ENCODE measurements at places on chromosomes 11 and 22. TPM values are rescaled to one million over a fixed set of nuclear protein-coding genes. Genes with fewer than 3 reads are reported as not detected.
A peak's percentile ranks its signal among the peaks of the same experiment; 100 is the strongest.

DNA sequence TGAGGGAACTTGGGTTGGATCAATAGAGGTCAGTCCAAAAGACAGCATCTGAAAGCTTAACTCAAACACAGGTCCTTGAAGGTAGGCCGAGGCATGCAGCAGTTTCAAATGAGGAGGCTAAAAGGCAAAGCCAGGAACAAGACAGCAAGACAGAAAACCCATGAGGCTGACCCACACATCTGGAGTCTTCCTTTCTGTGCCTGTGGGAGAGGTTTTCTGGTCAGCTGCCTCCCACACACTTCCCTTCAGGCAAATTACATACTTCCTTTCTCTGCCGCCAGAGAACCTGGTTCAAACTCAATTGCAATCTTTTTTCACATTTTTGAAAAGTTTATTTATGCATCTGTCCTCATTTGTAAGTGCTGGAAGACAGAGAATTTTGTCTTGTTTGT lies 29.8 kb upstream of the CRTAM start:
- H3K27ac ChIP-seq, result no peak overlapping the region
- no peaks in the 10 kb centered on the region for H3K36me3 ChIP-seq
- peaks cover 9% of the 10 kb centered on the region for H3K27me3 ChIP-seq
- H3K4me1 ChIP-seq, result no peaks in the 10 kb centered on the region
- no peak for DNase-seq

Gene OR4X1
- not detected for total RNA-seq

GRCh38 chr11:13292970-13293369 lies 15.4 kb downstream of the BMAL1 start:
- no peaks in the 10 kb centered on the region for H3K36me3 ChIP-seq
- no peak overlapping the region for H3K4me3 ChIP-seq
- no peaks in the 10 kb centered on the region for H3K4me1 ChIP-seq
- no peak for DNase-seq

DNA sequence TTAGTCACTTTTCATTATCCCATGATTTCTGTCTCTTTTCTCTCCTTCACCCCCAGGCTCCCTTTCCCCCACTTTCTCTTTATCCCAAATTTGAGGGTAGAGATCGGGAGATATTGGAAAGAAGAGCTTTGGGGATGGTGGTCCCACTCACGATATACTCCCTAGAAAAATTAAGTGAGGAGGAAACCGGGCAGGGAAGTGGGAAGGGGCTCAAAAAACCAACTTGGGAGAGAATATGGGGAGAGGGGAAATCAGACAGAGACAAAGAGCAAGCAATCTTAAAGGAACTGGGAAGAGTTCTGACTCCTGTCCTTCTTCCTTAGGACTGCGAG lies 941 bp upstream of the DCHS1 start:
- H3K4me3 ChIP-seq, result no peak overlapping the region
- DNase-seq, result no peak
- peaks cover 9% of the 10 kb centered on the region for H3K4me1 ChIP-seq
- H3K27ac ChIP-seq, result no peak overlapping the region
- H3K27me3 ChIP-seq, result no peaks in the 10 kb centered on the region
- no peaks in the 10 kb centered on the region for H3K36me3 ChIP-seq

Gene HINFP
- 23.5 TPM for total RNA-seq

Gene PHLDA2
- total RNA-seq, result 43.2 TPM

DNA sequence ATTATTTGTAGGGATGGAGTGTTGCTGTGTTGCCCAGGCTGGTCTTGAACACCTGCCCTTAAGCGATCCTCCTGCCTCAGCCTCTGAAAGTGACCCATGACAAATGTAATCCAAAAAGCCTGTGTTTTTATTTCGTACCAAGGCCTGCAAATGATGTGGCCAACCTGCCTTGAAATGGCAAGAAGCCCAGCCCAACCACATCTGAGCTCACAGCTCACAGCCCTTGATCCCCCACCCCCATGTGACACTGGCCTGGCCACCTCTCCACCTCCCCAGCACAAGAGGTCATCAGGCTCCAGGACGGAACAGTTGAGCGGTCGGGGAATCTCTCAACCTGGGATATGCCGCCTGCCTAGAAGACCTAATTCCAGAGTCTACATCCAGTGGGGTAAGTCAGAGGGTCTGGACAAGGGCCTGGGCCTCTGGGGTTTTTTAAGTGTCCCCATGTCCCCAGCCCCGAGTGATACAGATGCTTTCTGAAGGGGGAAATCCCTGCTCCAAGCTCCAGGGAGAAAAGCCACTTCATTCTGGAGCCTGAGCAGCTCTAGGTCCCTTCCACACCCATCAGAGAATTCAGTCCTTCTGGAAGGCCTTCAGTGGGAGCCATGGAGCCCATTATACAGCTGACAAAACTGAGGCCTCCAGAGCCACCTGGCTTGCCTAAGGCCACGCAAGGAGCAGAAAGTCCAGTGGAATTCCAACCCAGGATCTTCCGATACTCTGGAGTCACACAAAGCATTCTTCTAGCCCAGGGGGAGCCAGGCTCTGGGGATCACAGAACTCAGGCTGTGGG lies 70.7 kb downstream of the MN1 start:
- no peaks in the 10 kb centered on the region for H3K27me3 ChIP-seq
- H3K27ac ChIP-seq, result no peak overlapping the region
- no peak for DNase-seq
- H3K4me1 ChIP-seq, result peaks cover 18% of the 10 kb centered on the region

GRCh38 chr22:19473578-19473977 lies 5.4 kb downstream of the UFD1 start:
- no peak overlapping the region for H3K27ac ChIP-seq
- H3K4me3 ChIP-seq, result no peak overlapping the region
- peaks cover 85% of the 10 kb centered on the region for H3K36me3 ChIP-seq
- DNase-seq, result peak; percentile 38

GRCh38 chr11:128727796-128728431 lies 34.0 kb downstream of the FLI1 start:
- H3K4me1 ChIP-seq, result no peaks in the 10 kb centered on the region
- no peak overlapping the region for H3K4me3 ChIP-seq
- H3K27me3 ChIP-seq, result no peaks in the 10 kb centered on the region
- no peak overlapping the region for H3K27ac ChIP-seq

GRCh38 chr22:49672014-49672516 lies 155.6 kb downstream of the BRD1 start:
- no peaks in the 10 kb centered on the region for H3K36me3 ChIP-seq
- H3K4me1 ChIP-seq, result no peaks in the 10 kb centered on the region
- H3K27ac ChIP-seq, result no peak overlapping the region
- no peak overlapping the region for H3K4me3 ChIP-seq
- peaks cover 35% of the 10 kb centered on the region for H3K27me3 ChIP-seq

Gene MS4A15
- not detected for total RNA-seq

Gene ASCC2
- 42.5 TPM for total RNA-seq

DNA sequence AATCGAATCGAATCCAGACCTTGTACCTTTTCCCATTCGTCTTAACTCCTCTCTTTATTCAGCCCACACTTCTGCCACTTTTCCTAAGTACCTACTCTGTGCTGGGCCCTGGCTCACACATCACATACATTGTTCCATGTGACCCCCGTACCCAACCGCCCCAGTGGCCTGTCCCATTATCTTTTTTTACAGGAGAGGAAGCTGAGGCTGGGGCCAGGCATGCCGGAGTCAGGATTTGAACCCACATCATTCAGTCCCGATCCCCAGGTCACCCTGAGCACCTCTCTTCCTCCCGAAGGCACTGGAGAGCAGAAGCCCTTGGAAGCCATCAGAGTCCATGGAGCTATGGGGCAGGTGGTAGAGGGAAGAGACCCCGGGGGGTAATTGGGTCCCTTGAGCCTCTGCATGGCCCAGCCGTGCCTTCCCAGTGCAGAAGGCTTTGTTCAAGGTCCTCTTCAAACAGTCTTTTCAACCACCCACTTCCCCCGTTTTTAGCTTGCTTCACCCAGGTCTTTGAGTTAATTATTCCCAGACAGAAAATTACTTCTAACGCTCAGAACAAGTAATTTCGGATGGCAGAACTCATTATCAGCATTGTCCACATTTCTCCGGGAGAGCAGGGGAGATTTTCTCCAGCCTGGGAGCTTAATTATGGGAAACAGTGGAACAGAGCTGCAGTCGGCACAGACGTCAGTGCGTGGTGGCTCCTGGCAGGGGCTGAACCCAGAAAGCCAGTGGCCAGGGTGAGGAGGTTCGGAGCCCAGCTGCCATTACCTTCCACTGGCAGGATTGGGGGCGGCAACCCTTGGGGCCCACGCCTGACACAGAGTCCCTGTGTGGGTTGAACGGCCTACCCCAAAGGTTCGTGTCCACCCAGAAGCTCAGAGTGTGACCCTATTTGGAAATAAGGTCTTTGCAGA lies 82.4 kb upstream of the RTL6 start:
- H3K4me1 ChIP-seq, result no peaks in the 10 kb centered on the region
- no peak overlapping the region for H3K27ac ChIP-seq
- H3K27me3 ChIP-seq, result peaks cover 4% of the 10 kb centered on the region
- no peak overlapping the region for H3K4me3 ChIP-seq

Gene RIMBP3B
- total RNA-seq, result 0.55 TPM

- H3K27ac ChIP-seq, result no peak overlapping the region
- H3K4me3 ChIP-seq, result no peak overlapping the region
- peak; percentile 63 for DNase-seq
- no peaks in the 10 kb centered on the region for H3K27me3 ChIP-seq
- no peaks in the 10 kb centered on the region for H3K36me3 ChIP-seq
These were observed 60.0 kb downstream of the SLC22A12 start for GRCh38 chr11:64650923-64651523.

- peaks cover 3% of the 10 kb centered on the region for H3K4me1 ChIP-seq
- no peaks in the 10 kb centered on the region for H3K27me3 ChIP-seq
- H3K27ac ChIP-seq, result no peak overlapping the region
- no peaks in the 10 kb centered on the region for H3K36me3 ChIP-seq
- DNase-seq, result no peak
These were observed 6.5 kb downstream of the NNMT start for GRCh38 chr11:114302663-114303062.

Gene C11orf87
- not detected for total RNA-seq

DNA sequence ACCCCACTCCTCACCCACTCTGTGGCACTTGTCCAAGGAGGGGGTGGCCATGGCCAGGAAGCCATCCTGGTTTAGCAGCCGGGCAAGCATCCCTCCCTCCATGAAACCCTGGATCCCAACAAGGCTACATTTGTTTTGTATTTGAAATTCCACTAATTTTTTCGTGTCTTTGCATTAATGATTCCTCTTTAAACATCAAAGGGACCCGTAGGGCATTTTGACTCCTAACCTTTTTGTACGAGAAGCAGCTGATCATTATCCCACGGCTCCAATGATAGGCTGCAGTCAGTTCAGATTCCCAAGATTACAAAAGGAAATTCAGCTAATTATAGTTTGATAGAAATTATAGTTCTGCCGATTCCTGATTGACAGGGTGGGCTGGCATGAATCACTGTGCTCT lies 10.7 kb downstream of the MYEOV start:
- H3K36me3 ChIP-seq, result no peaks in the 10 kb centered on the region
- H3K27ac ChIP-seq, result no peak overlapping the region
- no peak for DNase-seq
- H3K27me3 ChIP-seq, result no peaks in the 10 kb centered on the region

GRCh38 chr11:80944758-80945157 lies 1503.9 kb upstream of the TENM4 start:
- H3K4me1 ChIP-seq, result no peaks in the 10 kb centered on the region
- no peak overlapping the region for H3K27ac ChIP-seq
- no peaks in the 10 kb centered on the region for H3K36me3 ChIP-seq
- H3K27me3 ChIP-seq, result no peaks in the 10 kb centered on the region
- DNase-seq, result no peak

DNA sequence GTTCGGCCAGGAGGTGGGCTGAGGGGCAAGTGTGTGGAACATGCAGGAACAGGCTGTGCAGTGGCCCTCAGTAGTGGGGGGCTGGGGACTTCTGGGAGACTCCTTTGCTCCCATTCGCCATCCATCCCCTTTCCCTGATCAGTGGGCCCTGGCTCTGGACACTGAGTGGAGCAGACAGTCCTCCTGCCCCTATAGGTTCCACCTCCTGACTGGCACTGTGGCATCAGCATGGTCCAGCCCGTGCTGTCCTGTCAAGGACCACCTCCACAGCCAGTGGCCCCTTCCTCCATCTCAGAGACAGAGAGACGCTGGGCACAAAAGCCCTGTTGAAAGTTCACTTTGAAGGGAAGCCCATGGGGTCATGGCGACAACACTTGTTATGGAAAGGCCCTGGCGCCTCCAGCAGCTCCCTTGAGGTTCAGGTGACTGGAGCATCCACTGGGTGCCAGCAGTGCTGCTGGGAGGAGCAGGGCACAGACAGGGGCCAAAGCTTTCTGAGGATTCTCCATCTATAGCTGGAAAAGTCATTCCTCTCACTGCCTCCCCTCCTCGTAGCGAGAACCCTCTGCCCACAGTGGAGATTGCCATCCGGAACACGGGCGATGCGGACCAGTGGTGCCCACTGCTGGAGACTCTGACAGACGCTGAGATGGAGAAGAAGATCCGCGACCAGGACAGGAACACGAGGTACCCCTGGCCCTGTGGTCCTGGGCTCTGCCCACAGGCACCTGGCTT lies 5.6 kb downstream of the DERL3 start:
- H3K36me3 ChIP-seq, result peaks cover 55% of the 10 kb centered on the region
- no peak for DNase-seq
- no peak overlapping the region for H3K4me3 ChIP-seq
- no peak overlapping the region for H3K27ac ChIP-seq
- H3K27me3 ChIP-seq, result no peaks in the 10 kb centered on the region

- no peak overlapping the region for H3K4me3 ChIP-seq
- no peak overlapping the region for H3K27ac ChIP-seq
- no peak for DNase-seq
- H3K36me3 ChIP-seq, result no peaks in the 10 kb centered on the region
These were observed 45.0 kb downstream of the EIF3F start for GRCh38 chr11:8032122-8032521.

Gene KCNA4
- not detected for total RNA-seq

GRCh38 chr11:61718046-61718531 lies 34.3 kb upstream of the MYRF start:
- H3K27ac ChIP-seq, result no peak overlapping the region
- H3K36me3 ChIP-seq, result no peaks in the 10 kb centered on the region
- no peak overlapping the region for H3K4me3 ChIP-seq
- no peaks in the 10 kb centered on the region for H3K4me1 ChIP-seq
- H3K27me3 ChIP-seq, result peaks cover 50% of the 10 kb centered on the region
- DNase-seq, result no peak

Gene SNX32
- total RNA-seq, result not detected

DNA sequence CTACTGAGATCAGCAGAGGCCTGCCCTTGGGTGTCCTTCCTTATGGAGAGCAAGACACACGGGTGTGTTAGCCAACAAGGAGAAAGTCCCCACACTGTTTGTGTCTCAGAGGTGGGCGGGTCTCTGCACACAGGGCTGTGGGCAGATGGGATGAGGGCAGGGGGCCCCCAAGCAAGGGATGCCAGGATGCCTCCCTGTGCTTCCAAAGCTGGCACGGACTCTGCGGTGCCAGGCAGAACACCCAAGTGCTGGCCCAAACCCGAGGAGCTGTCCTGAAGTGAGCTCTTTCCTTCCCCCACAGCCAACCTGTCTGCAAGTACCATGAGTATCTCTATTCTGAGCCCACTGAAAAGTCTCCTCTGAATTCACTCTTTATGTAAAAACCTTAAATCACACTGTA lies 273.3 kb downstream of the CTTN start:
- DNase-seq, result no peak
- no peak overlapping the region for H3K27ac ChIP-seq
- no peaks in the 10 kb centered on the region for H3K4me1 ChIP-seq
- H3K4me3 ChIP-seq, result no peak overlapping the region
- no peaks in the 10 kb centered on the region for H3K36me3 ChIP-seq

Data from K562 (cell line).